Mammary epithelial cell (primary cell): ENCODE measurements at places on chromosomes 2 and 18. TPM values are rescaled to one million over a fixed set of nuclear protein-coding genes. Genes with fewer than 3 reads are reported as not detected.

The MZT2A gene
- total RNA-seq = 131 TPM

The ORC2 gene
- total RNA-seq = 14.8 TPM

The TMEM198 gene
- total RNA-seq = 4.9 and 5.2 TPM in 2 replicates

The COL4A3 gene
- total RNA-seq = not detected

The WNT6 gene
- total RNA-seq = not detected in 2 replicates
